CD14-positive monocyte (primary cell): ENCODE measurements at places on chromosomes 13 and 19.

DNA sequence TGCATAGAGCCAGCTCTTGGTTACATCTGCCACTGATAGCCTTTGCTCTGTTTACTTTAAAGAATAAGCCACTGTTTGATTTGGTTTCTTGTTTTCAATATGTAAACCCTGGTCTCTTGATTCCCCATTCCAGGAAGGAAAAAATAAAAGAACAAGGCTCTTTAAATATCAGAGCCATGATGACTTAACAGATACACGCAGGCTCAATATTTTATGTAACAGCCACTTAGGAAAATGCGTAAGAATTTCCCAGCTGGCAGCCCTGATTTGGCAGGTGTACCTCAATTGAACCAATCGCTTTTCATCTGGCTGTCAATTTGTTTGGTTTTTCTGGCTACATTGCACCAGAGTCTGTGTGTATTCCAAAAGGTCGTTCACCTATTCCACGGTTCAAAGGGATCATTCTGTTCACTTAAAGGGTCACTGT lies 65.6 kb downstream of the IRS2 start:
- DNase-seq, result no peak

GRCh38 chr13:42270857-42271215 lies 1.1 kb upstream of the AKAP11 start:
- no peak for DNase-seq

DNA sequence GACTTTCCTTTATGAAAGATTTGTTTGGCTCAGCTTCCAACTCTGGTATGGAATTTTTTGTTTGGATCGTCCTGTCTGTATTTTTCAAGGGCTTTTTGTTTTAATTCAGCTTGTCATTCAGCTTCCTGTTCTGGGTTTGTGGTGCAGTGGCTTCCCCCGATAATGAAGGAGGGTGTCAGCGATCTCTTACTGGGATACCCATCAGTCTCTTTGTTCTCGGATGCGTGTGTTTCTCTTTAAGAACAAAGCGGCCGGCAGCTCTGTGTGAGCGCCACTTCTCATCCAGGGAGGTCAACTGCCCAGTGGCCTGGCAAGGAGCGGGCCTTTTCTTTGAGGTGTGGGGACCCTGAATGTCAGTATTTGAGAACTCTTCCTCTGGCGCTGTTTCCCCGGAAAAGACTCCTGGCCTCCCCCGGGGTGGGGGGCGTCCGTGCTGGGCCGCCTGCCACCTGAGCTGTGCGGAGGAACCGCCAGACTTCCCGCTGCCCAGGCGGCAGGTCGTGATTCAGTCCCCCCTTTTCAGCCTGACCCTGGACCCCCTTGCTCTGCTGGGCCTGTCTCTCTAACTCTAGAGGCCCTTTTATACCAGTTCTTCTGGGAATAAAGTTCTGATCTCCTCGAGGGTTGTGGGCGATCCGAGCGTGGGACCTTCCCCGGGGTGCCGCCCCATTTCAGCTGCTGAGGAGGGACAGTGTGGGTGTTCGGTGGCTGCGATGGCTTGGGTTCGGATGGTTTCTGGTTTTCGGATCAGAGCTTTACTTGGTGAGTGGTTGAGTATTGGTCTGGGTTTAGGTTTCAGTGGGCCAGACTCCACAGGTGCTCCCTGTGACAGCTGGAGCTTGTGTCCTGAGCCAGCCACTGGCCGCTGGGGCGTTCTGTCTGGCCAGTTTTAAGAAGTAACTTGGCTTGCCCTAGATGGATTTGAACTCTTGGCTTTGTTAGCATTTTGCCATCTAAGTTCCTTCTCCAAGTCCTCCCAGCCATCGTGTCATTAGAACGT lies 3.4 kb downstream of the SF3A2 start:
- DNase-seq, result peak; percentile 22

DNA sequence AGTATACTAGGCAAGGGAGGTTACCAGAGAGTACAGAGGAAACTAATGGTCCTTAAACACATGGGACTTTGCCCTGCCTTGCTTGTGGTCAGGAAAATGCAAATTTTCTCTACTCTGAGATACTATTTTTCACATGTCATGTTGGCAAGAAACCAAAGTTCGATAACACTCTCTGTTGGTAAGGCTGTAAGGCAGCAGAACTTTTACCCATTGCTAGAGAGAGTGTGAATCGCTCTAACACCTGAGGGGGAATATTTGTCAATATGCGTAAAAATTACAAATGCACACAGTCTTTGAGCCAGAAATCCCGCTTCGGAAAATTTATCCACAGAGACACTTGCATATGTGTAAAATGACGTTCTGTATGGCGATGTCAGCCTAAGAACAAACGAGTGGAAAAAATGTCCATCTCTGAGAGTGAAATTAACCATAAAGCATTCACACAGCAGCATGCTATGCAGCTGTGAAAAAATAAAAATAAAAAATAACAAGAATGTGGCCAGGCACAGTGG lies 9.5 kb upstream of the RFX1 start:
- DNase-seq, result no peak

- peak; percentile 79 for DNase-seq
Observed at GRCh38 chr13:33355201-33355895, 69.8 kb upstream of the STARD13 start.

DNA sequence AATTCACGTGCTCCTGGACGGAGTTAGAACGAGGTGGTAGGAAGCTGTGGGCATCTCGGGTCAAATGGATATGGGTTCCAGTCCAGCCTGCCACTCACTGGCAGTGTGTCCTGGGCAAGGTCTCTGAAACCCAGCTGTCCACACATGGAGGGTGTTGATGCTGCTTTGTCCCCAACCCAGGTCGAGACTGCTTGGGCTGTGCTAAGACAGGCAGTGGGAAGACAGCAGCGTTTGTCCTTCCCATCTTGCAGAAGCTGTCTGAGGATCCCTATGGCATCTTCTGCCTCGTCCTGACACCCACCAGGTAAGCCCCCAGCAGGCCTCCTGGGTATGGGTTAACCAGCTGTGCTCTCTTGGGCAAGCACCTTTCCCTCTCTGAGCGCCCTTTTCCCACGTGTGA lies 885 bp downstream of the DDX49 start:
- no peak for DNase-seq

- DNase-seq, result no peak
Observed at GRCh38 chr19:39499932-39500331, 1.2 kb downstream of the DLL3 start.

GRCh38 chr19:400976-401865 lies 7.7 kb downstream of the C2CD4C start:
- DNase-seq, result no peak

DNA sequence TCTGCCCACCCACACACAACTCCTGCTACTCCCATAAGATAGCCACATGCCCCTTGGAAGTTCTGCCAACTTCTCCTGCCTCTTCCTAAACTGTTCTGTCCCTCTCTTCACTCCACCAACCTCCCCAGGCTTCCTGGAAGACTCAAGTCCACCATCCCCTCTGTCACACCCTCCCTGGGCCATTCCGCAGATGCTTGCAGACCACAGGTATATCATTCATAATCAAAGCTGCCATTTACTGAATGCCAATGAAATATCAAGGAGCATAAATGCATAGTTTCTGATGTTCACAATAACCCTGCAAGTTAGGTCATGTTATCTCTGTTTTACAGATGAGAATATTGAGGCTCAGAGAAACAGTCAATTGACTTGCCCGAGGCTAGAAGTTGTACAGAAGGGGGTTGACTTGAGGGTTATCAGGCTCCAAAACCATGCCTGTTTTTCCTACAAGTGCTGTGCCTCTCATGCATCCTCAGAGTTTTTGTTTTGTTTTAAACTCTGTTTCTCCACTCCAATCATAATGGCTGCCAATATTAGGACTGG lies 135.6 kb downstream of the SLC7A1 start:
- DNase-seq, result no peak

- DNase-seq, result peak; percentile 85
Observed at GRCh38 chr19:3132971-3133792, 2.7 kb upstream of the GNA15 start.

DNA sequence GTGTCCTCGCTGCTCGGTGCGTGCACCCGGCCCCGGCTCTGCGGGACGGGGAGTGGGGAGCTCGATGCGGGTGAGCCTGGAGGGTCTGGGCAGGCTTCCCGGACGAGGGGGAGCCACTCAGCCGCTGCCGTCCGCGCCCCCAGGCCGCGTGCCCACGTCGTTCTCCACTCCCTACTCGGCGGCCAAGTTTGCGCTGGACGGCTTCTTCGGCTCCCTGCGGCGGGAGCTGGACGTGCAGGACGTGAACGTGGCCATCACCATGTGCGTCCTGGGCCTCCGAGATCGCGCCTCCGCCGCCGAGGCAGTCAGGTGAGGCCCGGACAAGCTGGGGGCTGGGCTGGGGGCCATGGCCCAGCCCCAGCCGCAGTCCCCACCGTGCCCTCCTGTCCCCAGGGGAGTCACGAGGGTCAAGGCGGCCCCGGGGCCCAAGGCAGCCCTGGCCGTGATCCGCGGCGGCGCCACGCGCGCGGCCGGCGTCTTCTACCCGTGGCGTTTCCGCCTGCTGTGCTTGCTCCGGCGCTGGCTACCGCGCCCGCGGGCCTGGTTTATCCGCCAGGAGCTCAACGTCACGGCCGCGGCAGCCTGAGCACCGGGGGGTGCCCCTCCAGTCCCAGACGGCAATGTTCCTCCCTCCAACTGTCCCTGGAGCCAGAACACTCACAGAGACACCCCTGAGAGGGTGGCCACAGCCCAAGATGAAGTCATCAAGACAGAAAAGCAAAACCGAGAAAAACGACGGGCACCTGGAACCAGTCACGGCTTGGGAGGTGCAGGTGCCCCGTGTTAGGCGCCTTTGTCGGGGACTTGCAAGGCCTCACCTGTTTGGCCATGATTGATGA lies 2.5 kb upstream of the RPL36 start:
- DNase-seq, result no peak

GRCh38 chr13:72875233-72875632 lies 93.3 kb downstream of the PIBF1 start:
- no peak for DNase-seq

- no peak for DNase-seq
Observed at GRCh38 chr19:13681509-13681908, 82.8 kb upstream of the MRI1 start.

DNA sequence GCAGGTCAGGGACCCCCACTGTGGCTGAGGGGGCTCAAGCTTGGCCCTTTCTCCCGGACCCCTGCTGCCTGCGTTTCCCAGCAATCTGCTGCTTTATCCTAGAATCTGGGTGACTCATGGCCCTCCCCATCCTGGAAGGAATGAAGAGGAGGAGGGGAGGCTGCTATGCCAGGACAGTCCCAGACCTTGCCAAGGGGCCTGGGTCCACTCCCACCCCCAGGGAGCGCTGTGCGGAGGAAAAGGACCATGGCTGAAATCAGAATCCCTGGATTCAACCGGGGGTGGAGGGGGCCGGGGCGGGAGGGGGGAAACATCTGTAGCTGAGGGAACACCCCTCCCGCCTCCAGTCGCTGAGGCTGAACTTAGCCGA lies 20.5 kb downstream of the ZNF114 start:
- DNase-seq, result no peak

GRCh38 chr19:4067396-4068046 lies 822 bp upstream of the ZBTB7A start:
- DNase-seq, result peak; percentile 50

DNA sequence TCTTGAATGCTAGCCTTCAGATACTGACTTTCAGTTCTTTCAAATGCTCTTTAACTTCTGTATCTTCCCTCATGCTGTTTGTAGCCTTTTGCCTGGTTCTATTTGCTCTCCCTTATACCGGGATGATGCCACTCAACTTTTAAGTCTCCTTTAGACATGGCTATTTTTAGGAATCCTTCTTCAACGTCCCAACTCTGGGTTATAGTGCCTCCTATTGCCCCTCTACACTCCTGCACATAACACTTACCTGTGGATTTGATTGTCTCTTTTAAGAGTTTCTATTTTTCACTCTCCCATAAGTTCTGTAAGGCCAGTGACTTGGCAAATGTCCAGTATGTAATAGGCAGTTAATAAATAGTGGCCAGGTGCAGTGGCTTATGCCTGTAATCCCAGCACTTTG lies 343.0 kb downstream of the KLF5 start:
- no peak for DNase-seq

- no peak for DNase-seq
Observed at GRCh38 chr13:104014803-104015645, 948.8 kb upstream of the SLC10A2 start.

DNA sequence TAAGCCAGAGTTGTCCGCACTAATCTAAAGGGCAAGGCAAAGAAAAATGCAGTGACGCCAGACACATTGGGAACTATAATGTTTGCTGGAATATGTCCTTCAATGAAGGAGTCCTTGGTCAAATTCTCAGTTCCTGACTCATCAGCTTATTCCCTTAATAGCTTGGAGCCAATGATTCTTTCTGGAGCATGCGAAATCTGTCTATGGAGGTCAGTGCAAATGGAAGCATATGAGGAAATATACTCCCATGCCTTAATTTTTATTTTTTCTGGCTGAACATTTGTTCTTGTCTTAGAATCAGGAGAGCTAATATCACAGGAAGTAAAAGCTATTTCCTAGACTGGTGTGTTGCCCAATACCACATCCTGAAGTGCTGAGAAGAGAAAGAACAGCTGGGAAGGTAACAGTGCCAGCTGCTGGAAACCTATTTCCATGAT lies 289.8 kb upstream of the SPRY2 start:
- DNase-seq, result no peak

- no peak for DNase-seq
Observed at GRCh38 chr19:33840783-33841182, 44.1 kb downstream of the KCTD15 start.

- no peak for DNase-seq
Observed at GRCh38 chr13:109357751-109358471, 428.5 kb downstream of the IRS2 start.

- DNase-seq, result no peak
Observed at GRCh38 chr13:23672616-23673015, 102.4 kb downstream of the TNFRSF19 start.

DNA sequence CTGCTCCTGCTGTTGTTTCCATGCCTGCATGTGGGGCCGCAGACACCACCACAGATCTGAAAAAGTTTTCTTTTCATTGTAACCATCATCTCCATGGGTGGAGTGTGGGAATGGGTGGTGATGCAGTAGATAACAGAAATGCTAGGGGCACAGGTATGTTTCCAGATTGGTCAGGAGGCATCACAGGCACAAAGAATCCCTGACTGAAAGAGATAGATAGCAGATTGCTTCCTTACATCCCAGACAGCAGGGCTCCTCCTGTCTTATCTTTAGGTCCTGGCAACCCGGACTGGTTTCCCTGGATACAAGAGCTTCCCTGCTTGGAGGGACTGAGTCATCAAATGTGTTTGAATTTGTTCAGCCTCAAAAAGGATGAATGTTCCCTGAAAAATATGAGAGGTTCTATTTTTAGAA lies 1937.6 kb downstream of the PCDH9 start:
- no peak for DNase-seq

- DNase-seq, result no peak
Observed at GRCh38 chr13:50691681-50692263, 151.7 kb downstream of the DLEU7 start.

DNA sequence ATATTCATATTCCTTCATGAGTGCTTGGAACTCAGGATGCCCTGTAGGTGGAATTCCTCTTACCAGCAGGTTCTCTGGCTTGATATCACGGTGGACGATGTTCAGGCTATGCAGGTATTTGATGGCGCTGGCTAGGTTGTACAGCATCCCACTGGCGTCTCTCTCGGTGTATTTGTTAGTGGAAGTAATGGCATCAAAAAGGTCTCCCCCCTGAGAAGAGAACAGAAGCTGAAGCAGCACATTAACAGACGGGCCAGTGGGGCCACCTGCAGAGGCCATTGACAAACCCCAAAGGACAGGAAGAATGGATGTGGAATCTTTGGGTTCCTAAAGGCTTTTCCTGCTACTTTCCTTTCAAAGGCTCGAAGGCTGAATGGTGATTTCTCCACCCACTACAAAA lies 308.5 kb downstream of the DCLK1 start:
- no peak for DNase-seq

GRCh38 chr13:75920536-75920935 lies 284.4 kb downstream of the LMO7 start:
- DNase-seq, result no peak
